Bronchial epithelial cell (primary cell): ENCODE measurements at places on chromosomes 5 and 9. TPM values are rescaled to one million over a fixed set of nuclear protein-coding genes. Genes with fewer than 3 reads are reported as not detected.

DNA sequence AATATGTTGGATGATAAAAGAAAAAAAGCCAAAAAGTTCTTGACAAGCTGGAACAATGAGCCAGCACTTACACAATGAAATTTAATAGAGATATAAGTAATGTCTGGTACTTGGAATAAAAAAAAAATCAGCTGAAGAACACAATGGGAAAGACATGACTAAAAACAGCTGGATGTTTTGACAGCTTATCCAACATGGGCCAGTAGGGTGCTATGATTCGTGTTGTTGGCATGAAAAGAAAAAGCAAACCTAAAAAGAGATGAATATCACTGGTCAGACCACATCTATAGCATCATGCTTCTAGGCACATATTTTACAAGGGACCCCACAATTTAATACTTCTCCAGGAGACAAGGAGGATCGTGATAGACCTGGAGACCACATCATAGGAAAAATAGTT lies 175.3 kb downstream of the ARL15 start:
- no peak for DNase-seq

DNA sequence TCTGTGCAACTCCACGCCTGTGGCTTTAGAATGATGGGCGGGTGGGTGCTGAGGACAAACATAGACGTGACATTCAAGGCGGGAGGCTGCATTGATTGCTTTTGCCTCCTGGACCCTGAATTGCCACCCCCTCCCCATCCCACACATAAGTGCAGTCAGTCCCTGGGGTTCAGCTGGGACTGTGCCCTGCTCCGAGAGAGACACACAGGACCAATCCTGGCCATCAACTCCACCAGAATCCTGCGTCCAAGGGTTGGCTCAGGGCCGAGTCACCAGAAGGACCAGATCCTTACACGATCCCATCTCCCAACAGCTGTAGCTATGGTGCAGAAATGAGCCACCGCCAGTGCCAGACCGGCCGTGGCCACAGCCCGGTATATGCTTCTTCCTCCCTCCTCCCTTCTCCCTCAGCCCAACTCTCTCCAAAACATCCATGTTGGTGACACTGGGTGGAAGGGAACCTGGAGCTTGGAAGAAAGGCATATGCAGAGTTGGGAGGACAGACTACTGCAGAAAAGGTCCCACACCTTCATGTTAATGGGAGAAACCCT lies 27.4 kb downstream of the IRX2 start:
- DNase-seq: no peak

The MARCOL gene
- total RNA-seq: not detected in 2 replicates

The PCDH12 gene
- total RNA-seq: under 0.01 and 0.26 TPM in 2 replicates

- no peak for DNase-seq
Observed at GRCh38 chr5:138748630-138749081, 4.6 kb upstream of the CTNNA1 start.

The PCDHB6 gene
- not detected in 2 replicates for total RNA-seq

The NPDC1 gene
- total RNA-seq: 5.5 and 10.5 TPM in 2 replicates

The TMC1 gene
- 1.0 TPM in 1 of 2 replicates, not detected in the other for total RNA-seq

- no peak for DNase-seq
Observed at GRCh38 chr9:134046894-134047681, 20.7 kb downstream of the BRD3 start.

The ACTBL2 gene
- under 0.01 TPM in 1 of 2 replicates, not detected in the other for total RNA-seq

- DNase-seq: peak; percentile 7
Observed at GRCh38 chr9:85716031-85716877, 25.5 kb downstream of the AGTPBP1 start.

The SLC6A3 gene
- total RNA-seq: not detected in 2 replicates

The SLCO6A1 gene
- under 0.01 TPM in 1 of 2 replicates, not detected in the other for total RNA-seq

DNA sequence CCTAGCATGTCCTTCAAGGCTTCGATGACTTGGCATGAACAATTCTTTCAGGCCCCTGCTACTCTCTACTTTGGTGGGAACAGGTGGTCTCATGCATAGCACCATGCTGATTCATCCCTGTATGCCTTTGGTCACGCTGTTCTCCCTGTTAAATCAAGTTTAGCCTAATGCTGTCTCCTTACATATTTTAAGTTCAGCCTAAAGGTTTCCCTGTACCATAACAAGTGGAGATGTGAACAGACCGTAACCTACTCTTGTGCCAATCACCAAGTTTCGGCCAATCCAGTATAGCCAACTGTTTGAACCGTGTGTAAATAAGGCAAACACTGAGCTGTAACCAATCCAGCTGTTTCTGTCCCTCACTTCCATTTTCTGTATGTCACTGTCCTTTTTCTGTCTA lies 8.0 kb downstream of the GAS1 start:
- no peak for DNase-seq

DNA sequence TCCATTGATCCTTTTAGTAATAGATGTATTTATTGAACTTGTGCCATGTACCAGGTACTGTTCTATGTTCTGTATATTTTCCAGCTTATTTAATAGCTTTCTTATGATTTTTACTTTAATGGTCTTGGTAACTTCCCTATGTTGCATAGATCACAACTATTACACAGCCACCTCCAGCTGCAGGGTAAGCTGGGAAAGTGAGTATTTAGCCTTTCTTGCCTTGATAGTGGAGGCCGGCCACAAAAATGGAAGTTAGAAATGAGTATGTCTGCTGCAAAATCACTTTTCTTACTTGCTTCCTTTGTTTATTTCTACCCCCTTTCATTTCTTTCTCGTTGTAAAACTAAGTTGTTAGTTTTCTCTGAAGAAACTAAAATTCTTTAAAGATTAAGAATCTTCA lies 43.1 kb upstream of the ANKDD1B start:
- no peak for DNase-seq

GRCh38 chr9:22097707-22098106 lies 88.6 kb upstream of the CDKN2B start:
- peak; percentile 84 for DNase-seq
